ENCODE measurements at places on chromosomes 12 and 14.

DNA sequence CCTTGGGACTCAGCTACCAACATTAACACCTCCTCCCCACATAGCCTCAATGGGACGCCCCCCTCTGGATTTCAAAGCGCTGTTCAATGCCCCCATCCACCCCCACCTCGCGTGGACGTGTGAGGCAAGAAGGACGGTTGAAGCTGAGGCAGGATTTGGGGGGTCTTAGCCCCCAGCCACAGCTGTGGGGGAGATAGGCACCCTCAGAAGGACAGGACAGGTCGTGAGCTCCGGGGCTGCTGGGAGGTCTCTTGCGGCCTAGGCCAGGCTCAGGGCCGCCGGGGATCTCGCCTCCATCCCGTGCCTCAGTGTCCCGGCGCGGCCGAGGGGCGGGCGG, 8.3 kb upstream of the SP7 start:
- H3K27ac ChIP-seq, result no peak overlapping the region
- no peak for DNase-seq
- peak overlapping the region; percentile 76 for H3K4me3 ChIP-seq
- peaks cover 13% of the 10 kb centered on the region for H3K27me3 ChIP-seq
- no peaks in the 10 kb centered on the region for H3K36me3 ChIP-seq
- H3K4me1 ChIP-seq, result peaks cover 46% of the 10 kb centered on the region

GRCh38 chr14:58633831-58634230, 3.9 kb upstream of the DACT1 start:
- H3K4me1 ChIP-seq, result peaks cover 27% of the 10 kb centered on the region
- no peak for DNase-seq
- no peak overlapping the region for H3K27ac ChIP-seq
- H3K27me3 ChIP-seq, result peaks cover 19% of the 10 kb centered on the region

- H3K27me3 ChIP-seq, result no peaks in the 10 kb centered on the region
- no peaks in the 10 kb centered on the region for H3K4me1 ChIP-seq
- no peaks in the 10 kb centered on the region for H3K36me3 ChIP-seq
- no peak overlapping the region for H3K27ac ChIP-seq
- DNase-seq, result no peak
- no peak overlapping the region for H3K4me3 ChIP-seq
These were observed 89.4 kb upstream of the SYT10 start for GRCh38 chr12:33529031-33529430.

DNA sequence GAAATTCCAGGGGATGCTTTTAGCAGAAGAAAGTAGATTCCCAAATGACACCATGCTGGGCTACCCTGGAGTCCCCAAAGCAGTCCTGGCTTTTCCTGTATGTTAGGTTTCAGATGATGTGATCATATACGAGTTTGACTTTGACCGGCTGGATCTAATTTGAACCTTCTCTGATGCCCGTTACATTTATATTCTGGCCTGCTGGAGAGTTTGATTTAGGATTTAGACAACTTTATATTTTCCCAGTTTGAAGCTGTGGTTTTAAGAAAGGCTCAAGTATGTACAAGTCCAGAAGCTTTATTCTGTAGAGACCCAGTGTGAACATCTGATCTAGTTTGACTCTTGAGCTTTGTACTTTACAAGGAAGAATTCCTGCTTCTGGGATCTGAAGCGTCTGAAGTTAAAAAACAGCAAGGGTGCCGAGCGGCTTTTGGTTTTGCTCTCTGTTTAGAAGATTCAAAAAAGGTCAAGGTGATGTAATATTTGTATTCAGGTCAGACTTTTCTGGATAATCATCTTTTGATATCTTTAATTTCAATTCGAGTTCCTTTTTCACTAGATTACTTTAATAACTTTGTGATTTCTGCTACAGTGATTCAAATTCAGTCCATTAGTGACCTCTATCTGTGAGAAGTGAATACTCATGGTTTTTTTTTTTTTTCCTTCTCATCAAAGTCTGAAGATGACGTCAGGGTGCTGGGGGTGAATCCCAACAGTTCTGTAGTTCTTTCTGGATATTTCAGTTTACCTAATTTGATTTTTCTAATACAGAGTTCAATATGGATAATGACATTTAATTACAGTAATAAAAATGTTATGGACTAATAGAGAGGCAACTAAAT, 6.3 kb downstream of the FLRT2 start:
- no peak for DNase-seq
- peaks cover 21% of the 10 kb centered on the region for H3K27me3 ChIP-seq
- peaks cover 21% of the 10 kb centered on the region for H3K4me1 ChIP-seq
- no peaks in the 10 kb centered on the region for H3K36me3 ChIP-seq

DNA sequence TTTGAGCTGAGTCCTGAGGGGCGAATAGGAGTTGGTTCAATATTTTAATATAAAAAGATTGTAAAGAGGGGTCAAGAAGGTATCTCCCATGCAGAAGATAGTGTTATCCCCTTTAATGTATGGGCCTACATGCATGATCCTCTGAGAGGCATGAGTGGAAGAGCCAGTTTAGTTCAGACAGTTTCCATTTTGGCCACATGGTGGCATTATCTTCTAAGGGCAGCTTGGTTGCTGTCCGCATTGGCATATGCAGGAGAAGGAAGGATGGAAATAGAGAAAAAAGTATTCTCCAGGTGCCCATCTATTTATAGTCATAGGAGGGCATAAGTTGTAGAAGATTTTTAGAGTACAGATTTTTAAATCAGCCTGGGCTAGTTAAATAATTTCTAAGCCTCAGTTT, 5.4 kb downstream of the SAMD4A start:
- H3K27me3 ChIP-seq, result peaks cover 5% of the 10 kb centered on the region
- peaks cover 10% of the 10 kb centered on the region for H3K36me3 ChIP-seq
- H3K4me3 ChIP-seq, result no peak overlapping the region
- H3K27ac ChIP-seq, result no peak overlapping the region
- H3K4me1 ChIP-seq, result peaks cover 10% of the 10 kb centered on the region

DNA sequence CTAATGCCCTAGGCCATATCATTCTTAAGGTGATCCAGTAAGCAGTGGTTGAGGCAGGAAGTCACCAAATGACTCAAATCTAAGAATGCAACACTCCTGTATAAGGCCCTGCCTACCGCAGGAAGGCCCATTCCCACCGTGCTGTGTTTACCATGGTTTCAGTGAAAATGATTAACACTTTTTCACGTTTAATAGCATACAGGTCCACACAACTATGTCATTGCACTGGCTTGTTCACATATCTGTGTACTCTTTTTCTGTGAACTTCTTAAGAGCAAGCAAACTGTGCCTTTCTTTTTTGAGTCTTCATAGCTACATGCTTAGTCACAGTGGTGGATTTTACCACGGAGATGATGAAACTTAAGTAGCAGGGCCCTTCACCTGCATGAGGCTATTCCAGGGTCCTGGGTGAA, 214.9 kb downstream of the CNTN1 start:
- H3K27me3 ChIP-seq, result no peaks in the 10 kb centered on the region
- H3K4me3 ChIP-seq, result no peak overlapping the region
- no peak for DNase-seq
- peaks cover 10% of the 10 kb centered on the region for H3K4me1 ChIP-seq
- no peak overlapping the region for H3K27ac ChIP-seq
- H3K36me3 ChIP-seq, result no peaks in the 10 kb centered on the region

DNA sequence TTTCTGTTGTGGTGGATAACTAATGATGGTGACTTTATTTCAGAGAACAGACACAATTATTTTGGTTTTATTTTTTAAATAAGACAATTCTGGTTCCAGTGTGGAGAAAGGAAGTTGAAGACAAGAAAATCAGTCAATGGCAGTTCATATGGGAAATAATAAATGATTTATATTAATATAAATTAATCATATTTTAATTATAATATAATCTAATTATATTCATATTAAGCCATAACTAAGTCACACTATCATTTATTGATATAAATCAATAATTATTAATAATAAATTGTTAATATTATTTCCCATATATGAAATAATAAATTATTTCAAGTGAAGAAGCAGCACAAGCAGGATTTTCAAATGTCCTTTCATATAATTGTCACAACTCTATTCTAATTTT, 2.8 kb downstream of the TOMM20L start:
- H3K4me1 ChIP-seq, result peaks cover 6% of the 10 kb centered on the region
- DNase-seq, result no peak
- H3K27me3 ChIP-seq, result peaks cover 9% of the 10 kb centered on the region

GRCh38 chr12:126451809-126452208, 1386.6 kb downstream of the AACS start:
- no peaks in the 10 kb centered on the region for H3K4me1 ChIP-seq
- H3K36me3 ChIP-seq, result peaks cover 14% of the 10 kb centered on the region
- DNase-seq, result no peak
- H3K4me3 ChIP-seq, result no peak overlapping the region

GRCh38 chr12:42482041-42482747, 107.4 kb downstream of the PRICKLE1 start:
- peak overlapping the region; percentile 92 for H3K4me3 ChIP-seq
- peak overlapping the region; percentile 98 for H3K27ac ChIP-seq
- peaks cover 13% of the 10 kb centered on the region for H3K27me3 ChIP-seq
- DNase-seq, result peak; percentile 35

DNA sequence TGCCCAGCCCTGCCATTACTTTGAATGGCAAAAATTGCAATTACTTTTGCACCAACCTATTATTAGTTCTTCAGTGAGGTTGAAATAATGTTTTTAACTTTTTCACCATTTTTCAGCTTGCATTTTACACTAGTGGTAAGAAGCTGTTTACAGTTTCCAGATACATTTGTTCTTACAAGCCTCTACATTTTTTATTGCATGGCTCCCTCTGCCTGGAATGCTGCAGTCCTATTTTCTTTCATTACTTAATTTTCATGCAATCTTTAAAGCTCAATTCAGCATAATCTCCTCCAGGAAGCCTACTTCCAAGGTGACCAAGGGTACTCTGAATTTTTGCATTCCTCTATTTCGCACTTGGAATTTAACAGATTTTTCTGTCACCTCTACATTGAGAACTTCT, 33.4 kb downstream of the CCER1 start:
- no peak for DNase-seq
- H3K4me3 ChIP-seq, result no peak overlapping the region
- H3K4me1 ChIP-seq, result peaks cover 10% of the 10 kb centered on the region
- H3K27ac ChIP-seq, result no peak overlapping the region
- H3K27me3 ChIP-seq, result peaks cover 2% of the 10 kb centered on the region

DNA sequence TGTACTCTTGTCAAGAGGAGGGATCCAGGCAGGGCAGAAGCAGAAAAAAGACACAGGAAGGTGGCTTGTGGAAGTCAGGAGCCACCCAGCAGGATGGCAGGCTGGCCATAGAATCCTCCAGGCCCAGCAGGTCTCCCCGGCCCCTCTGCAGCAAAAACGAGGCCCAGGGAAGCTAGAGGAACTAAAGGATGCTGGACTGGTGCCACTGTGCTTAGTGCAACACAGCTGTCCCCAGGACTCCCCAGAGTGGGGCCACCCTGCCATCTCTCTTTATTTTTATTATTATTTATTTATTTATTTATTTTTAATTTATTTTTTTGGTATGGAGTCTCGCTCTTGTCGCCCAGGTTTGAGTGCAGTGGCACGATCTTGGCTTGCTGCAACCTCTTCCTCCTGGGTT, 54.1 kb downstream of the PITPNM2 start:
- peaks cover 10% of the 10 kb centered on the region for H3K36me3 ChIP-seq
- no peak for DNase-seq
- peaks cover 8% of the 10 kb centered on the region for H3K4me1 ChIP-seq
- H3K27ac ChIP-seq, result peak overlapping the region; percentile 42
- no peak overlapping the region for H3K4me3 ChIP-seq

GRCh38 chr12:92696216-92696615, 6.6 kb upstream of the PLEKHG7 start:
- peaks cover 1% of the 10 kb centered on the region for H3K27me3 ChIP-seq
- H3K4me1 ChIP-seq, result peaks cover 3% of the 10 kb centered on the region
- no peaks in the 10 kb centered on the region for H3K36me3 ChIP-seq
- no peak overlapping the region for H3K4me3 ChIP-seq

DNA sequence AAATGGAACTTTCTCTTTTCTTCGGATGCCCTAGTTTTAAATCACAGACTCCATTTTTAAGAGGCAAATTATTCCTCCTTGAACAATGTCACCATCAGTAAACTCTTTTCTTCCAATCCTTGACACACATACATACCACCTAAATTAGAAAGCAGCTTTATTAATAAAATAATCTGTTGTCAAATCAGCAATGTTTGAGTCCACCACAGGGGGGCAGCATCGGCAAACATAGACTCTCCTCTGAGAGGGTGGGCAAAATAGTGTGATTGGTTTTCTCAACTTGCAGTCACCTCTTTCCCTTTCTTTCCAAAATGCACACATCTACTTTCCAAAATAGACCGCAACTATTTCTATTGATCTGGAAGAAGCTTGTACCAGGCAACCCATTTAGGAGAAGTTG, 438.4 kb upstream of the OR4E1 start:
- H3K27ac ChIP-seq, result no peak overlapping the region
- no peaks in the 10 kb centered on the region for H3K27me3 ChIP-seq
- peaks cover 2% of the 10 kb centered on the region for H3K4me1 ChIP-seq

GRCh38 chr14:81319946-81320345, 80.2 kb downstream of the STON2 start:
- H3K4me1 ChIP-seq, result peaks cover 70% of the 10 kb centered on the region
- no peak overlapping the region for H3K27ac ChIP-seq
- H3K27me3 ChIP-seq, result peaks cover 10% of the 10 kb centered on the region
- peak overlapping the region; percentile 48 for H3K4me3 ChIP-seq

DNA sequence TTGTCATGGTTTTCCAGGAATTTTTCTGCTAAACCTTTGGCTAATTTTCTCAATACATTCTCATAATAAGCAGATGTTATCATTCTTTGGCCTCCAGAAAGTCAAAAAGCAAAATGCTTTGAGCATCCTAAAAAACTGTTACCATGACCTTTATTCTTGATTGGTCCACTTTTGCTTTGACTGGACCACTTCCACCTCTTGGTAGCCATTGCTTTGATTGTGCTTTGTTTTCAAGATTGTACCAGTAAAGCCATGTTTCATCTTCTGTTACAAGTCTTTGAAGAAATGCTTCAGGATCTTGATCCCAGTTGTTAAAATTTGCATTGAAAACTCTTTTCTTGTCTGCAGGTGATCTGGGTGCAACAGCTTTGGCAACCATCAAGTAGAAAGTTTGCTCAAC, 180.1 kb downstream of the DUSP6 start:
- H3K4me1 ChIP-seq, result peaks cover 14% of the 10 kb centered on the region
- H3K27me3 ChIP-seq, result no peaks in the 10 kb centered on the region
- DNase-seq, result no peak
- H3K4me3 ChIP-seq, result no peak overlapping the region

- H3K27ac ChIP-seq, result no peak overlapping the region
- no peaks in the 10 kb centered on the region for H3K36me3 ChIP-seq
- H3K4me1 ChIP-seq, result peaks cover 8% of the 10 kb centered on the region
These were observed 201.2 kb upstream of the DDHD1 start for GRCh38 chr14:53354336-53354735.

DNA sequence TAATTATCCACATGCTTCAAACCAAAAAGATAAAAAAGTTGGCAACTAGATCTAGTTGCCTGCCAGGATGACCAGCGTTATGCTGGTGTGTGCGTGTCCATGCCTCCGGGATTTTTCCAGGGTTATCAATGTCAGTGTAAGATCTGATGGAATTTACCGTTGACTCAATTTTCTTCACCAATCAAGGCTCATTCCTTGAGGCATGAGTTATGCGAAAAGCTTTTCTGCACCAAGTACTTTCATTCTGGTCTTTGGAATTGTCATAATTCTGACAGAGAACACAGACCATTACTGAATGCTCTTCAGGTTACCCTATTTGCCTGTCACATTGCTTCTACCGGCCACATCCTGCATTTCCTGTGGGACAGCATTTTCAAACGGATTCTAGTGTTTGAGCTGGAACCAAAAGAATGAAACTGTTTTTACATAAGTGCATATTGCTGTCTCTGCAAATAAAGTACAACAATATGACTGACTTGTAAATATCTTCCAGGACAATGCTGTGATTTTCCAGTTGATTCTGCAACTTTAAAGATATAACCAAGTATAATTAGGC, 91.8 kb downstream of the DUSP16 start:
- H3K36me3 ChIP-seq, result peaks cover 29% of the 10 kb centered on the region
- no peak overlapping the region for H3K27ac ChIP-seq
- peak overlapping the region; percentile 19 for H3K4me3 ChIP-seq

Measured in endothelial cell (in vitro differentiated cells).